ENCODE measurements at places on chromosomes 6 and 20. TPM values are rescaled to one million over a fixed set of nuclear protein-coding genes. Genes with fewer than 3 reads are reported as not detected.

GRCh38 chr20:63153254-63154221 lies 62.4 kb downstream of the YTHDF1 start:
- DNase-seq = no peak

DNA sequence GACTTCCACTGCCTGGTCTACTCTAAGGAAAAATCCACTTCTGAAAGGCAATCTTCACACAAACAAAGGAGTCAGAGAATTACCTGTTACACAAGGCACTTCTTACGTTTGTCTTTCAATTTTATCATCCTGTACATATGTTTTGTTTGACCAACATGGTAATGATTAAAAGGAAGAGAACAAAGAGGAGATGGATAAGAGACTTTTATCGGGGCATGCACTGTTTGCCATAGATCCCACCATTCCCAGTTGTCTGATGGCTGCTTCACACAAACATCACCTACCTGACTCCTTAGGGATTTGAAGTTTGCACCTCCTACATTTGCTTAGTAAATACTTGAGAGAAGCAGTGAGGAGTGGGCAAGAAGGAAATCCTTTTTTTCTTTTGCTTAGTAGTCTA lies 87.1 kb downstream of the BFSP1 start:
- no peak for DNase-seq

- no peak for DNase-seq
These were observed 631.1 kb upstream of the POU3F2 start for GRCh38 chr6:98203170-98203806.

GATA5 gene
- 1.0 TPM for total RNA-seq

CRISP3 gene
- 0.32 TPM for total RNA-seq

- DNase-seq = peak; percentile 85
These were observed 15.7 kb upstream of the FAM83C start for GRCh38 chr20:35307666-35308653.

KIFC1 gene
- 0.24 TPM for total RNA-seq

ETV7 gene
- total RNA-seq = 0.13 TPM

POU5F1 gene
- total RNA-seq = 1.0 TPM

ULBP3 gene
- 0.57 TPM for total RNA-seq

KLHDC3 gene
- 74.9 TPM for total RNA-seq

FRS3 gene
- 5.7 TPM for total RNA-seq

RAB23 gene
- 19.5 TPM for total RNA-seq

MICB gene
- 1.9 TPM for total RNA-seq

SLC4A11 gene
- 0.35 TPM for total RNA-seq

- no peak for DNase-seq
These were observed 2.1 kb downstream of the GOPC start for GRCh38 chr6:117600008-117600743.

DNA sequence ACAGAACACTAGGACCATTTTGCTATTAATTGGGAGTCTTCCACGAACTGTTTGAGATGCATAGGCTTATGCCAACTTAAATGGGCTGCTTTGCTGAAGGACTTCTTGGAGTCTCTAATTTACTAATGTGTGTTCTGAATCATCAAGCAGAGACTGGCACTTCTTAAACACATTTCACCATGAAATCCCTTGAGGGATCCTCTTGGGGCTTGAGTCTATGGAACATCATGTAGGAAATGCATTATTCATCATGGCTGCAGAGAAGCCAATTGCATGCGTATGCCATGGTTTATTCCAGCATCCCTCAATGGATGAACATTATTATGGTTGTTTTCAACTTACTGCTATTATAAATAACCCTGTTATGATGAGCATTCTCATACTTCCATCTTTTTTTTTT lies 73.4 kb downstream of the FGD2 start:
- no peak for DNase-seq

DNA sequence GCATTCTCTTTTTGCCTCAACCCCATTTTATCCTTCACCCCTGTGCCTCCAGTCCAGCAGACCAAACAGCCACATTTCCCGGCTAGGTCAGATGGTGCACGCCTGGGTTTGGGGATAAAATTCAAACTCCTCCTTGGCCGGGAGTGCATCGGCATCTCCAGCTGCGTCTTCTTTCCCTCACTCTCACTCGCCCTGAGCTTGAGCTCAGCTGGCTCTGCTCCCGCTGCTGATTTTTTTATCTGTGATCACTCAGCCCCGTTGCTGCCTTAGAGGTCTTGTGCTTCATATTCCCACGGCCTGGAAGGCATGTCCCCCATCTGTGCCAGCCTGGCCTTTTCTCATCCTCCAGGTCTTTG lies 6.8 kb upstream of the EZR start:
- DNase-seq = no peak

- DNase-seq = no peak
These were observed 1.1 kb downstream of the STX7 start for GRCh38 chr6:132511831-132512220.

DEF6 gene
- total RNA-seq = 1.7 TPM

DNA sequence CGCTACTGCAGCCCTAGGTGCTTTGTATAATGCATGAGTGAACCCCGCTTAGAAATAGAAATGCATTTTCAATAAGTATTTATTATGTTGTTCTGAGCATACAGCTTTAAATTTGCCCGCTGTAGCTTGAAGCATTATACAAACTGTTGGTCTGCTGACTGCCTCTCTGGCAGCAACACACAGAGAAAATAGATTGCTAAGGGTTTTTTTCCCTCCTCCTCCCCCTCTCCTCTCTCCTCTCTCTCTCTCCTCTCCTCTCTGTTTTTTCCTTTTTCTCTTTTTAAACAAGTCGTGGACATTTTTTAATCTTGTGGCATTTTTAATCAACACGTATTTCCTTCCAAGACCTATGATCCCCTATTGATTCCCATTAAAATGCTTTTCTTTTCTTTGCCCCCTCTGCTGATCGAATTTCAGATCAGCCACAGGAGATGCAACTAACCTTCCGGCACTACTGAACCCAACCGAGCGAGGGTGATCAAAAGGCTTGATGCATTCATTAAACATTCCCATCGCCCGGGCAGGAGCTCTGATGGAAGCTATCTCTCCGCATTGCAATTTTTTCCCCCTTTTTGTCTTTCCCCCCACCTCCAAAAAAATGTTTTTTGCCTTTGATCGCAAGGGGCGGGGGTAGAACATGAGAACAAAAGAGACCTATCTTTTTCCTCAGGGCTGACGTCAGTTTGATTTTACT lies 90.7 kb upstream of the ARID1B start:
- no peak for DNase-seq

- DNase-seq = no peak
These were observed 541.7 kb upstream of the FLRT3 start for GRCh38 chr20:14879020-14879697.

GRCh38 chr6:46134216-46134615 lies 4.4 kb downstream of the ENPP4 start:
- no peak for DNase-seq

GRCh38 chr20:9054176-9054575 lies 14.7 kb upstream of the PLCB4 start:
- DNase-seq = no peak

ZNF165 gene
- 0.13 TPM for total RNA-seq

KDM1B gene
- 13.8 TPM for total RNA-seq

GRCh38 chr6:89402776-89403175 lies 9.3 kb downstream of the RRAGD start:
- no peak for DNase-seq

FAM217A gene
- total RNA-seq = not detected

GRCh38 chr6:131400779-131401496 lies 172.1 kb upstream of the ARG1 start:
- no peak for DNase-seq

DNA sequence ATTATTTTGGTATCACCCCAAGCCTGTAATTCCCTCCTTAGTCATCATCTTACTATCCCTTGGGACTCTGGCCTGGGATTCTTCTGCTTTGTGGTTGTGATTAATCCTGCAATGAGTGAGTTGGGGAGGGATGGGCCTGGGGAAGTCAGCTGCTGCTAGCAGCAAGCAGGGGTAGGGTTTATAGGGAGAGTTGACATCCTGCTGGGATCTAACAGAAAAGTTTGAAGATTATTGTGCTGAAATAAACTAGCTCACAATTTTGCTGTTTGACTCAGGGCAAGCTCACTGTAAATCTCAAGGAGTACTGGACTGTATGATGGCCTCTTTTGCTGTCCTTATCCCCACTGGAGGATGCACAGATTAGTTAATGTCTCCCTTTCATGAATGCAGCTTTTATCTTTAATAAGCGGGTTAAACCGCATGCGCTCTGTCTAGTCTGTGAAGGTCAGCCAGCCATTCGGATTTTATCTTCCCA lies 83.4 kb downstream of the JARID2 start:
- DNase-seq = no peak

ADGRF4 gene
- not detected for total RNA-seq

Measured in cardiac septum (tissue), 1 donor.